ENCODE measurements at places on chromosomes 3 and 15.
A peak's percentile ranks its signal among the peaks of the same experiment; 100 is the strongest.

GRCh38 chr3:53402326-53402725 is 55.0 kb upstream of the DCP1A start:
- DNase-seq, result no peak

DNA sequence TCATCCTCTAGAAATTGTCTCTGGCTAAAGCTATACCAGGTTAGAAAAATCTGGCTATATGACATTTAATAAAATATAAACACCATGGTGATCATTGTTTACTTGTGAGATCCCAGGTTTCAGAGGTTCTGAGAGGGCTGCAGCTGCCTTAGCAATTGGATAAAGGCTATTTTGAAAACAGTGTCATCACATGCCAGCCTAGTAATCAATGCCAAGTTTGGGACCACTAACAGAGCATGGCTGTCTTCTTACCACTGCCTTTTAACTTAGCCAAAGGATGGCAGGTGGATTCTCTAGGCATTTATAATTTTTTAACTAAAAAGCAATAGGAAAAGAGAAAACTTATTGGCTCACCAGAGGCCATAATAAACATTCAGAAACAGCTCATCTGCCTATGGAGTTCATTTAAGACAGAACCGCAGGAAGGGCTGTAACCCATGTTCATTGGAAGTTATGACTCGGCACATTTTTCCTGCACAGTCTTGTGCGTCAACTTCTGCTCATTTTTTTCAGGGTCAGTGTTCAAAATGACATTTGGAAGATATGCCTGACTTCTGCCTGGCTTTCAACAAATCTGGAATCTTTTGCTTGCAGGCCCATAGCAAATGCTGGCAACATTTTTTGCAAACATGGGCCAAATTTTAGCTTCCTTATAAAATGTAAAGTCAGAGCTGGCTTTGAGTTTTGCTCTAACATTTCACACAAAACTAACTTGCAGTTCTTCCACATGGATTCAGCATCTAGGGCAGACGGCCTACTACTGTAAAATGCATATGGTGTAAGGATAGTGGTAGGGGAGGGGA is 476.0 kb upstream of the TBL1XR1 start:
- DNase-seq, result peak; percentile 95

DNA sequence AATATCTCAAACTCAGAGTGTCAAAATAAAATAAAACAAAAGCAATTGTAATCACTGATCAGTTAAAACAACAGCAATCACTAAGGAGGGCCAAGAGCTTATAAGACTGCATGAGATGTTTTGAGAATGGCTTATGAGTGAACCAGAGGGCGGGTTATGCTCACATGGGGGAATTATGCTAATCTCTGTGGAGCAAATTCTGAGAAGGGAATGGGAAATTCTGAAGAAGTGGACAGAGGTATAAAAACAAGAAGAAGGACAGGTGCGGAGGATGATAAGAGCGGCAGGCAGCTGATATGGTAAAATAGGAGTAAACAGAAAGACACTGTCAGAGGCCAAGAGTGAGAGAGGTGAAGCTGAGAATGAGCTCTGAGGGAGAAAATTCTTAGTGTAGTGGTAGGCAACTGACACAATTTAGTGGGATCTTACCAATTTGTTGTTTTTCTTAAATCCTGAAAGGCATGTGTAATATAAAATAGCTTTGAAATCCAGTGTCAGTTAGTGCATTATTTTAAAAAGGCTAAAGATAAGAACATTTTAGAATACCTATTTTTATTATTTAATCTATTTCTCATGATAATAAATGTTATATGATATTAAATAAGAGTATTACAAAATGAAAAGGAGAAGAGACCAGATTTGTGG is 133.8 kb downstream of the SPATA16 start:
- no peak for DNase-seq

DNA sequence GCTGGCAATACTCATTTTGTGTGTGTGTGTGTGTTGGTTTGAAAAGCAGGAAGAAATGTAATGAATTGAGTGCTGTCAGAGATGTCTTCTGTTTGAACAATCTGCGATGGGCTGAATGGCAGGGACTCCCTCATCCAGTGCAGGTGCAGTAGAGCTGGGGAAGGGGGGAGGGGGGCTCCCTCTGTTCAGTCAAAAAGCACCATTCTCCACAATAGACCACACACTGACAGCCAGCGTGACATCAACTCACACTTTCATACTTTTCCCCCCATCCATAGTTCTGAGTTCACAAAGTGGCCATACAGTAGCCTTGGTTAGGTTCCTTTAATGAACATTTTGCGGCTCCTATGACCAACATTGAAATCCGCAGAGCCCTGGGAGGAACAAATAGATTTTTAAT is 10.4 kb downstream of the SOX2 start:
- no peak for DNase-seq

- no peak for DNase-seq
Observed at GRCh38 chr15:29942143-29942542, 119.9 kb upstream of the TJP1 start.

DNA sequence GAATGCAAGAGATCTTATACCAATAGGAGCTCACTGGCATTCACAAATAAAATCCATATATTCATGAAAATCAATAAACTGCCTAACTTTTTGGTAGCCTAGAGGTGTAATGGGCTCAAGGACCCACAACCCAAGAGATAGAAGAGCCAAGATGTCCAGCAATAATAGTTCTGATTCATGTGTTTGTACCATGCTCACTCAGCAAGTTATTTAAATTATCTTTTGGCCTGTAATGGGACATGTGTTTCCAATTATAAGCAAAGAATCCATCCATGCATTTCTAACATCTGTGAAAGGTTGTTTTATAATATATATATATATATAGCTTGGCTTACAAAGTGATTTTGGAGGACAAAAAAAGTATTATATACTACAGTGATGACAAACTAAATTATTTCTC is 29.7 kb upstream of the SHC4 start:
- DNase-seq, result no peak

All from fibroblast of lung (primary cell).